CD4-positive, CD25-positive, alpha-beta regulatory T cell (primary cell): ENCODE measurements at places on chromosomes 4 and X. TPM values are rescaled to one million over a fixed set of nuclear protein-coding genes. Genes with fewer than 3 reads are reported as not detected.

Gene TSPAN6
- polyA plus RNA-seq = 0.41 TPM

Gene DCAF12L1
- not detected for polyA plus RNA-seq

Gene SLC34A2
- polyA plus RNA-seq = not detected

Gene DMP1
- not detected for polyA plus RNA-seq

Gene KIAA0232
- polyA plus RNA-seq = 8.1 TPM

Gene SMIM31
- polyA plus RNA-seq = not detected

Gene UNC5C
- not detected for polyA plus RNA-seq

Gene ETDA
- not detected for polyA plus RNA-seq

Gene PDLIM3
- polyA plus RNA-seq = not detected

Gene SPANXA1
- not detected for polyA plus RNA-seq

Gene FGFBP2
- 1.1 TPM for polyA plus RNA-seq

Gene PIN4
- polyA plus RNA-seq = 36.5 TPM

Gene GRPR
- polyA plus RNA-seq = 0.14 TPM

Gene NAP1L3
- 4.0 TPM for polyA plus RNA-seq

Gene MAPK10
- polyA plus RNA-seq = not detected

Gene GAGE1
- polyA plus RNA-seq = not detected

Gene POU4F2
- polyA plus RNA-seq = not detected

Gene MTNR1A
- not detected for polyA plus RNA-seq

Gene MAP9
- polyA plus RNA-seq = 1.7 TPM

Gene FAM9B
- polyA plus RNA-seq = not detected

Gene MORC4
- 7.2 TPM for polyA plus RNA-seq

Gene ABLIM2
- 1.1 TPM for polyA plus RNA-seq

Gene PAGE5
- polyA plus RNA-seq = 2.6 TPM

Gene DHX15
- 72.0 TPM for polyA plus RNA-seq

Gene DACH2
- polyA plus RNA-seq = not detected

Gene TLR10
- 0.20 TPM for polyA plus RNA-seq

Gene TIGD4
- not detected for polyA plus RNA-seq

Gene AVPR2
- not detected for polyA plus RNA-seq

Gene NONO
- polyA plus RNA-seq = 176 TPM

Gene C4orf54
- not detected for polyA plus RNA-seq

Gene CAMK2D
- 27.5 TPM for polyA plus RNA-seq

Gene GAGE13
- not detected for polyA plus RNA-seq

Gene AMTN
- not detected for polyA plus RNA-seq

Gene UBE2K
- 73.4 TPM for polyA plus RNA-seq

Gene TRMT10A
- polyA plus RNA-seq = 3.9 TPM

Gene LPAR4
- not detected for polyA plus RNA-seq

Gene ODAPH
- not detected for polyA plus RNA-seq

Gene GRIA3
- not detected for polyA plus RNA-seq

Gene TBC1D8B
- 0.03 TPM for polyA plus RNA-seq

Gene ADH1A
- polyA plus RNA-seq = not detected

Gene BANK1
- 0.98 TPM for polyA plus RNA-seq

Gene CXCL8
- not detected for polyA plus RNA-seq

Gene CT55
- not detected for polyA plus RNA-seq
